EL (cell line): ENCODE measurements at places on chromosomes 12 and 14.
A peak's percentile ranks its signal among the peaks of the same experiment; 100 is the strongest.

DNA sequence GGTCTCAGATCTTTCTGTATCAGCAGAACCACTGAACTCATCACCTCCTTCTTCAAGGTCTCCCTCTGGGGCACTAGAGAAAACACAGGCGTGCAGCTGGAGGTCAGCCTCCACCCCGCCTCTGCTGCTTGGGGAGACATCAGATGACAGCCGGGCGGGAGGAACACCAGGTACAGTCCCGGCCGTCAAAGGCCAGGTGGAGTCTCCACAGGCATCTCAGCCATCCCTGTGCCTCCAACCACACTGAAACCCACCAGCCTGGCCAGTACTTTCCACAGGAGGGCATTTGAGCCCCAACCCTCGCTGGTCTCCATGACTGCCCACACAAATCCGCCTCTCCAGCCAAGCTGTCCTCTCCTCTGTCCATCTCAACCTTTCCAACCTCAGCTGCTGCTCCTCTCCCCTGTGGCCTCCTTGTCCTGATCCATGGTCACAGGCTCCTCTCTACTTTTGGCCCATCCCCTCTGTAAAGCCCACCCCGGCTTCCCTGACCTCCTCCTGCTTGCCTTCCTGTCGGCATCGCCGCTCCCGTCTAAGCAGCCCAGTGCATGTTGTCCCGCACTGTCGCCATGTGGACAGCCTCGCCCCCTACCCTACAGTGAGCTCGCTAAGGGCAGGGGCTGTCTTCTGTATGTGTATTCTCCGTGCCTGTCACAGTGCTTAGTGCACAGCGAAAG, 21.4 kb upstream of the FKBP4 start:
- DNase-seq = no peak

DNA sequence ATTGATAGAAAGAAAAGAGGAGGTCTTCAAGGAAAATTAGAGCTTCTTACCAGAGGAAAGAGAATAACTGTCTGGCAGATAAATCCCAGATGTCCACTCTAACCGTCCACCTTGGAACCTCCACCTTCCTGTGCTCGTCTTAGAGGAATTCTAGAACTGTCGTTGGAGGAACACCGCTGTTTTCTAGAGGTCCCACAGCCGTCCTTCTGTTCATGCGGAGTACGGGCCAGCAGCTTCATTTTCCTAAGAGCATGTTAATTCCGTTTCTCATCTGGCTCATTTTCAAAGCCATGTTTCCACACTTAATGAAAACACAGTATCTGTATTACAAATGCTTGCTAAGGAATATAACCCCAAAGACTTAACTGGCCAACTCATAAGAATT, 107.9 kb upstream of the ESRRB start:
- no peak for DNase-seq

DNA sequence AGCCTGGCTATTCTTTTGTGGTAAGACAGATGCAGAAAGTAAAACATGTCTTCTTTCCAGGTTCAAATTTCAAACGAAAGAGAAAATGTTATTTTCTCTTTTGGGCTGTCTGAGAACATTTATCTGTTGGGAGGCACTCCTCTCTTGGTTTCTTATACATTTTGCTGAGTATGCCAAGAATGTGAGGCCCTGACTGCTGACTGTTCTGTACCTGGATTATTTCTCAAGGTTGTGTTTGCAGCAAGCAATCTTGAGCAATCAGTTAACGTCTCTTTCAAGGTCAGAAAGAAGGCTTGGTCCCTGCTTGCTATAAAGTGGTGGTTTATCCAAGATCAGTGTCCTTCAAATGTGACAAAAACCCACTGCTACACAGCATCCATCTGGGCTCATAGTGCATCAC, 9.8 kb downstream of the SSTR1 start:
- DNase-seq = no peak

- DNase-seq = no peak
These were observed 29.7 kb upstream of the BICD1 start for GRCh38 chr12:32076941-32077340.

GRCh38 chr12:79874665-79875064, 60.2 kb downstream of the PPP1R12A start:
- no peak for DNase-seq

DNA sequence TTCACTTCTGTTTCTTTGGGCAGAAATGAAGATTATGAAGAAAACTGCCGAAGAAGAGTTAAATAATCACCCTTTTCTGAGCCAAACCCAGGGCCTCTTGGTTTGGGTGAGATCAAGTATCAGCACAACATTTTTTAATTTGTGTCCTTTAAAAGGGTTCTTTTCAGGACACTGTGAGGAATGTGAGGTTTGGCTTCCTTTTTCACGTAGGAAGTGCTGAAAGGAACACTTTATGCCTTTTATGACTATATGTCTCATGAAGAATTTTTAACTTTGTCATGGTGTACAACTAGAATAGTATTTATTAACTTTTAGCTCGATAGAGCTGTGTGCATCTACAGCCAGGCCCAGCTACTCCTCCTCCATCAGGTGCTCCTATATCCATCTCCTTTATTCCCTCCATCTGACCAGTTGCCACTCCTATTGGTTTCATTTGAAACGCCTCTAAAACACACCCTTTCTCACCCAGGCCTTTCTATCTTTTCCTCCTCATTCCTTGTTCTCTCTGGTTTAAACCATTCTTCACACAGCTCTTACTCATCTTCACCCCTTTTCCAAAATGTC, 103.6 kb upstream of the LRIG3 start:
- DNase-seq = no peak

DNA sequence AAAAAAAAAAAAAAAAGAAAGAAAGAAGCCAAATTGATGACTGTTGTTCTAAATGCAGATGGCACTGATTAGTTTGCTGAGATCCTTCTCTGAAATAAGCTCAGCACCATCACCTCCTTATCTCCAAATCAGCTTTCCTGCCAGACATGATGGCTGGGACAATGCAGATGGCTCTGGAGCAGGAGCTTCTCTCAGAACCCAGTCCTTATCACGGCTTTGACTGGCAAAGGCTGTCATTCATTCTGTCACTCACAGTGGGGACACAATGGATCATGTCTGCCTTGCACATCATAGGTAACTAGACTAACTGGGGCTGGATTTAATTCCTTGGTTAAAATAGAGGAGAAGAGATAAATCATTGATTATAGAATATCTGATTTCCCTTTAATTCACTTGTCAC, 146.3 kb downstream of the PDZRN4 start:
- DNase-seq = no peak

- no peak for DNase-seq
These were observed 63.7 kb downstream of the DNAI7 start for GRCh38 chr12:25131270-25131669.

GRCh38 chr12:125225641-125226040, 160.4 kb downstream of the AACS start:
- no peak for DNase-seq

- peak; percentile 49 for DNase-seq
These were observed 341.0 kb upstream of the TMEM132C start for GRCh38 chr12:127925971-127926370.

- DNase-seq = no peak
These were observed 38.8 kb downstream of the BEST3 start for GRCh38 chr12:69660164-69660863.

- peak; percentile 14 for DNase-seq
These were observed 47.8 kb downstream of the PEBP1 start for GRCh38 chr12:118183711-118184110.

DNA sequence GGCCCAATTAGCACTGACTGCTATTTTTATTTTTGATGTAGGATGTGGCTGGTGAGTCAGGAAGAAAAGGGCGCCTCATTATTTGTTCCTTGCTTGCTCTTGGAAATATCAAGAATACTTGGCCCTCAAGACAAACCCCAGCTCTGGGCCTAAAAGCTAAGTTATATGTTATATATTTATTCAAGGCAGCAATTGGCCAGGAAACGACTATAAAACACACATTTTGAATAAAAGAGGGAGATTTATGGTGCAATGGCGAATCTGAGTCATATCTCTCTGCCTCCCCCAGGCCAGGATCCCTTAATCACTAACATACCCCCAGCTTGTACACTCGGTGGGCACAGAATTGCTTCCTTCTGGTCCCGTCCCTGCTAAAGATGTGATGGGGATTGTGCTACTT, 63.3 kb downstream of the TBX5 start:
- DNase-seq = peak; percentile 10

DNA sequence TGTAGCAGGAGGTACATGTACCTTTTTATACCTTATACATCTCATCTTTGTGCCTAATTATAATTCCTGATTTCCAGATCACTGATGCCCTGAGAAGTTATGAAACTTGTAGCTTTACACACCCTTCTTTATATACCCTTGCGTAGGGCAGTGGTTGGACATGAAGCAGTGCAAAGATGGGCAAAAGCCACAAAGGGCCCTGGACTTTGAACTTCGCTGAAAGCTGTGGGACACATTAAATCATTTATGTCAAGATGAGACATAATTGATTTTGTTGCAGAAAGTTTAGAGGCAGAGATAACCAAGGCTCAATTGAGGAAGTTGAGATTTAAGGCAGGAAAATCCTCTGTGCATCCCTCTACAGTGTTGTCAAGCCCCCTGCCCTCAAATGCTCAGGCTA, 170.0 kb downstream of the SLC2A13 start:
- no peak for DNase-seq

GRCh38 chr12:89352492-89353187, at the start of gene DUSP6:
Gene DUSP6 (minus strand): TSS chr12:89352501. CDS start chr12:89352039, 462 bp downstream.
- DNase-seq = peak; percentile 99

DNA sequence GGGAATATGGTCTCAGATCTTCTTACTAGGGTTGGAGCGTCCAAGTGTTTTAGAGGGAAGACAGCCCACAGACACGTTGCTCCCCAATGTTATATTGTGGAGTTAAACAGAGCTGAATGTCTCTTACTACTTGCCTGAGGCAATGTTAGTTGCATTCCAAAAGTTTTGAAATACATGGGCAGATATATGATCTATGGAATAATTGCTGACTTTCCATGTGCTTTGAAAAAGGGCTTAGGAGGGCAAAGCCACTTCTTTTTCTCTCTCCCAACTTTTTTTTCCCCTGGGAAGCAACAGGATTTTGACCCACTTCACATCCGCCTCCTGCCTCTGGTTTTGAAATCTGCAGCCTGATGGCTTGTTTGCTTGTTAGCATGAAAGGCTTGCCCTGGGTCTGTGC, 33.7 kb upstream of the PAX9 start:
- no peak for DNase-seq

DNA sequence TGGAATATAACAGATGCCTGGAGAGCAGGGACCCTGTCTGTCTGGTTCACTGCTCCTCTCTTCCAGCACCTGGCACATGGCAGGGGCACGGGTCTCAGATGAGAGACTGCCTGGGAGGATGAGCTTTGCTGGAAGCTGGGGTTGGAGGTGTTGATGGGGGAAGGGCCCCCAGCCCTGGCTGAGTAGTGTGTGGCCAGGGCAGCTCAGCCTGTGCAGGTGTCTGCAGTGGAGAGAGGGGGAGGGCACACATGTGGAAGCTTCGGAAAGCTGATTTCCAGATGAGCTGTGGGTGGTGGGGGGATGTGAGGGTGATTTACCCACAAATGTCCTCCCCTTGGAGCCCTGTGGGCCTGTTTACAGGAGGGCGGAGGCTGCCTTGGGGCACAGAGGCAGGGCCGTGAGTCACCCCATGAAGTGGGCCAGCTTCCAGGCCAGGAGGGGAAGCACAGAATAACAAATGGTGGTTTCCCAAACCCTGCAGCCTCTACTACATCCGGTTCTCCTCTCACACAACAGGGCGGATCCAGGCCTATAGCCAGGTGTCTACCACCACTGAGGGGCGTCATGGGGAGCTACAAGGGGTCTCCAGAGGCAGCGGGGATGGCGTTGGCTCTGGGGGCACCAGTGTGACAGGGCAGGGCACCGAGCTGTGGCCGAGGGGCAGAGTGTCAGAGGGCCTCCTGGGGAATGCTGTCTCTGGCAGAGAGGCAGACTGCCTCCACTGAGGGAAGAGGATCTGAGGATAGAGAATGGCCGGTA, 11.0 kb downstream of the KRT7 start:
- peak; percentile 96 for DNase-seq

GRCh38 chr14:19947413-19948090, 16.8 kb downstream of the OR4K1 start:
- DNase-seq = no peak

DNA sequence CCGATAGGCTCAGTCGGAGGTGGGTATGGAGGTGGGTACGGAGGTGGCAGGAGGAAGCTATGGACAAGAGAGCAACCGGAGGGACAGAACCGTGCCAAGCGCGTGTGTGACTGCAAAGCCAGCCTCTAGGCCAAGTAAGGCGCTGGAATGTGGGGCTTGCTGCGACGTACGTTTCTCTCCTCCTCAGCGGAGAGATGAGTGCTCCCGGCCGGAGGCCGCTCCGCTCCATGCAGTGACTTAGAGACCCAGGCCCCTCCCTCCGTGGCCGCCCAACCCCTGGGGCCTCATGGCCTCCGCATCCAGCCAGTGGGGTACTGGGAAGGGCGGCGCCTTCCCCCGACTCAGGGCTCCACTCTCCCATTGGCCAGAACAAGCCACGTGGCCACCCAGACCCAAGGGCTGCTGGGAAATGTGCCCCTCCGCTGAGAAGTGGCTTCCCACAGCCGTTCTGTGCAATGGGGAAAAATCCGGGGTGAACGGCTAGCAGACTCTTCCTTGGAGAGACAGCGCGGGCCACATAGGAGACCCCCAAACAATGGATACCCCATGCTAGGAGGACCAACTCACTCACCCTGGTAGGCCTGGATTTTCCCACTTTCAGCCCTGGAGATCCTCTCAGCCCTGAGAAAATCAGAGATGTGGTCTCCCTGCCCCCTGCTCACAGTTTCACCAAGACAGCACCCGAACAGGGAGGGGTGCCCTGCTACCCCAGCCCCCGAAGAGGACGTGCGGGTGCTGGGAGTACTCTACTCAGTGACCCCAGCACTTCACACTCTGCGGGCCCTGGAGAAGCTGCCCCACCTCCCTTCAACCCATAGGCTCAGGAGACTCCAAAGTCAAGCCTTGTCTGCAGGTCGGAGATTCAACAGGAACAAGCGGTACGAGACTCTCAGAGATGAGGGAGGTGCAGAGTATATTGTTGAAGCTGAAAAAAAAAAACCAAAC, 66.7 kb downstream of the RIMBP2 start:
- no peak for DNase-seq

GRCh38 chr12:29516431-29516875, 19.0 kb upstream of the OVCH1 start:
- peak; percentile 2 for DNase-seq

DNA sequence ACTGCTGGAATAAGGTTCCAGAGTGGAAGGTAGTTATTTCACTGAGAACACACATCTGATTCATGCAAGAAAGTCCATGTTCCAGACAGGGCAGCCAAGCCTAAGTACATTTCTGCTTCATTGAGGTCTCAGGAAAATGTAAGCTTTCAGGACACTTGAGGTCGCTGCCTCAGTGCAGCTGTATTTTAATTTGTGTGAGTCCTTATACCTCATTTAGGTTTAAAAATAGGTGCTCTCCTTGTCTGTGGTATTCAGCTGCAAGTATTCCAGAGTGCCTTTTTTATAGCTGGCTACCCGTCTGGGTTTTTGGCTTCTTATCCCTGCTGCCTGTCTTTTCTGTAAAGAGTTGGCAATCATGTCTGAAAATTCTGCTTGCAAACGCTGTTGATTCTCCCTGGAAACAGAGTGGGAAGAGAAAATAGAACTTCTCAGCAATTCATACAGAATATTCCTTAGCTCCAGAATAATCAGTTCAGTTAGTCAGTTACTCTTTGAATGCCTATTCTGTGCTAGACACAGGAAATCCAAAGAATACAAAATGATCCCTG, 45.3 kb upstream of the PLBD1 start:
- no peak for DNase-seq
